ENCODE measurements at places on chromosomes 4 and X.

- DNase-seq, result no peak
These were observed 39.8 kb downstream of the VCX3B start for GRCh38 chrX:8504451-8504850.

DNA sequence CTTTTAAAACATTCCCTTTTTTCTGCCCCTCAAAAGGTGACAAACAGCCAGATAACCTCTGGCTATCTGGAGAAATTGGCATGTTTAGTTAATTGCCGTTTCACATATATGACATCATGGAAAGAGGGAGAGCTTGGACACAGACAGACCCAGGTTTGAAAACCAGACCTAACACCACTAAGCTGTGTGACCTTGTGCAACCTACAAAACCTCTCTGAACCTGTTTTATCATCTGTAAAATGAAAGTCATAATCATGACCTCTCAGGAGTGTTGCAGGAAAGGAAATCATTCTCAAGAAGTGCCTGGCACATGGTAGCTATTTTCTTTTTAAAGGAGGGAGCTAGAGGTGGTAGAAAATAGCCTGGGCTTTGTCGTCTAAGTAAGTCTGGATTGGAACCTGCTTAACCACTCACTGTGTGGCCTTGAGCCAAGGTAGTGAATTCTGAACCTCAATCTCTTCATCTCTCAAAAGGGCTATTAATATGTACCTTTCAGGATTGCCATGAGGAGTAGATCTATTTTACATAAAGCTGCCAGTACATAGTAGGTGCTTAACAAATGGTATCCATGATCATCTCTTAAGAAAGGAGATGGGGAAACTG is 363.5 kb downstream of the BCOR start:
- DNase-seq, result no peak

- no peak for DNase-seq
These were observed 25.2 kb downstream of the LAS1L start for GRCh38 chrX:65509400-65509799.

DNA sequence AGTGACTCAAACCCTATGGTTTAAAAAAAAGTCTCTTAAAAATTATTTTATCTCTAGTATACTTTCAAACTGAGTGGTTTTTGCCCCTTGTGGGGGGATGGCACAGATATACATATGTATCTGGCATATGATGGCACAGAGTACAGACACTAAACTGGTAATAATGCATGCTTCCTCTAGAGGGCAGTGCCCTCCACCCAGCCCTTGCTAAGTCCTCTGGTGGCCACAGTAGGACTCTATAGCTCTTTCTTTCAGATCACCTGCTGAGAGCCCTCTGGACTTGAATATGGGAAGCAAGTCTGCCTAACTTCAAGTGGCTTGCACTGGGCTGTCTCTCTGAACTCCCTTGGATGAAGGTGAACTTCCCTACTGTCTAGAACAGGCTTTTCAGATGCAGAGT is 66.3 kb downstream of the TSPAN7 start:
- DNase-seq, result no peak

GRCh38 chr4:108111781-108112180 is 57.0 kb downstream of the LEF1 start:
- no peak for DNase-seq

- DNase-seq, result no peak
These were observed 103.4 kb upstream of the PAK3 start for GRCh38 chrX:110992611-110993010.

GRCh38 chrX:40207626-40208025 is 109.9 kb upstream of the BCOR start:
- DNase-seq, result no peak

- no peak for DNase-seq
These were observed 74.7 kb upstream of the GPM6B start for GRCh38 chrX:13891377-13892140.

GRCh38 chrX:85115252-85115651 is 111.6 kb downstream of the APOOL start:
- no peak for DNase-seq

GRCh38 chrX:47264483-47265173 is 31.8 kb downstream of the USP11 start:
- no peak for DNase-seq

GRCh38 chr4:8552024-8552423 is 28.2 kb upstream of the GPR78 start:
- no peak for DNase-seq

- DNase-seq, result no peak
These were observed 670 bp downstream of the PAPSS1 start for GRCh38 chr4:107719207-107719921.

- DNase-seq, result no peak
These were observed 310.1 kb upstream of the SPOCK3 start for GRCh38 chr4:167544391-167544790.

DNA sequence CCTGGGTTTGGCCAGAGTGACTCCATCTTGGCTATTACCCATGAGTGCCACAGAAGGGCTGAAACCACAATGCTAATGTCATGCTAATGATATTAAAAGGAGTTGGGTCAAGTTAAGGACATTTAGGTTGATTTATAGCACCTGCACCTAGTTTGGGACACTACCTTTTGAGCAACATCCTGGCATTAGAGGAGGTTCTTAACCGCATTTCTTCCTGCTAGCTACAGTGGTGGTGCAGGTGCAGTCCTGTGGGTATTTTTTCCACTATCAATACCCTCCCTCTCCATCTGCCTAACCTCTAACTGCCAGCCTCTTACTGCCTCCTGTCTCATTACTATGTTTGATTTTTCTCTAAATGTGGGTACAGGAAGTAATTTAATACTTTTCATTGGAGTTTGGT is 1276.1 kb downstream of the FSTL5 start:
- DNase-seq, result no peak

DNA sequence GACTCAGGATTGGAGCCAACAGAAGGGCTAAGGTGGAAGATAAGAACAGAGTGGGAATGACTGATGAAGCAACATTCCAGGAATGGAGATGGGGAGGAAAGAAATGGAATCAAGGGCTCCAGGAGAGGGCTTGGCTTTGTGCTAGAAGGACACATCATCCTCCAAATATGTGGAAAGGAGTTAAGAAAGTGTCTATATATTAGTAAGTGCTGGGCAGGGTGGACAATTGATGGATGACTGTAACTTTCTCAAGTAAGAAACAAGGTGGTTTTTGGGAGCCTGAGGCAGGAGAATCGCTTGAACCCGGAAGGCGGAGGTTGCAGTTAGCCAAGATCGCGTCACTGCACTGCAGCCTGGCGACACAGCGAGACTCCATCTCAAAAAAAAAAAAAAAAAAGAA is 71.6 kb upstream of the NFKB1 start:
- DNase-seq, result no peak

DNA sequence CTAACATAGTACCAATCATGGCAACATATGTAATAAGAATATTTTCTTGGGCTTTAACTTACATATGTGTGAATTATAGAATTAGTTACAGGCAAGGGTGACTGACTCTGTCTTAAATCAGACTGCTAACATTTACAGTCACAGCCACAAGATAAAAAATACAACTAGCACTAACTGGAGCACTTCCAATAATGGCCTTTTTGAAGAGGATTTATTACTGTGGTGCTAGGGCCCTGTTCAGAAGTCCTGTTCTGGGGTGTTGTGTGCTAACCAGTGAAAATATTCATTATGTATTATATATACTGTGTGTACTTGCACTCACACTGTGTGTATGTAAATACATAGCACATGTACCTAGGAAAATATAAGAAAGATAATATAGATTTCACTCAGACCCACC is 1611.2 kb downstream of the PCDH18 start:
- DNase-seq, result no peak

DNA sequence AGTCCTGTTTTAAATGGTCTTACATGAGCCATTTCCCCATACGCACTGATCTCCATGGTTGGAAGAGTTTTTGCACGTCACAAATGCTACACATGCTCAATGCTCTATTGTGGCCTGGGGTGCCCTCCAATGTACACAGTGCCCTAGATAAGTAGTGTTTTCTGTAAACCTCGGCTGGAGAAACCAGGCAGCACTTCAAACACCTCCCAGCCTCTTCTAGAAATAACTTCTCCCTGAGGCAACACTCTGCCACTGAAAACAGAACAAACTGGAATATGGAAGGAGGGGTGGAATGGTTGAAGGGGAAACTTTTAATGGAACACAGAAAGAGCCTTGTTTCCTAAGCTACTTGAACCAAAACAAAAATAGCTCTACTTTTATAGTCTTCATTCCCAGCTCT is 123.9 kb upstream of the CBR4 start:
- no peak for DNase-seq

GRCh38 chr4:2395038-2395437 is 23.4 kb downstream of the ZFYVE28 start:
- no peak for DNase-seq

DNA sequence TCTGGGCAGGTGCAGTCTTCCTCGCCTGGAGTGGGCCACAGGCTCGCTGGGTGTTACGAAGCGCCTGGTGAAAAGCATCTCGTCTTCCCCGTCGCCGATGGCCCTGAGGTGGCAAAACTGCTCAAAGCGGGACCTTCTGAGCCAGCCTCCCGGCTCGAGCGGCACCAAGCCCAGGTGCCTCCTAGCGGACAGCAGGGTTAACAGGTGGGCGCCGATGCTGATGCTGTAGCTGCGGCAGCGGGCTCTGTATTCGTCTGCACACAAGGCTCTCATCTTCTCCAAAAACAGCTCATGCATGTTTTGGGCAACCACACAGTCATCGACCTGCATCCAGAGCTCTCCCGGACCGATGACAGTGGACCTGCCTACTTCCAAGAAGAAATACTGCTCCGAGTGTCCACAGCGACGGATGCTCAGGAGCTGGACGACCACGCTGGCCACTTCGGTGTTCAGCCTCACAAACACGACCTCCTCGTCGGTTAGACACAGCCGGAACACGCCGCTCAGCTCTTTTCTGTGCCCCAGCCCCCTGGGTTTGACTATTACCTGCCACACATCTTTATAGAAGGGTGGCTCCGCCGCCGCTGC is 1.2 kb downstream of the IRS4 start:
- DNase-seq, result no peak

- no peak for DNase-seq
These were observed 102.2 kb downstream of the SPCS3 start for GRCh38 chr4:176422001-176422400.

GRCh38 chr4:27149541-27150212 is 289.0 kb downstream of the STIM2 start:
- no peak for DNase-seq

GRCh38 chr4:122360754-122361153 is 18.1 kb upstream of the ADAD1 start:
- no peak for DNase-seq

GRCh38 chr4:7872264-7872771 is 67.3 kb downstream of the AFAP1 start:
- DNase-seq, result peak; percentile 95

DNA sequence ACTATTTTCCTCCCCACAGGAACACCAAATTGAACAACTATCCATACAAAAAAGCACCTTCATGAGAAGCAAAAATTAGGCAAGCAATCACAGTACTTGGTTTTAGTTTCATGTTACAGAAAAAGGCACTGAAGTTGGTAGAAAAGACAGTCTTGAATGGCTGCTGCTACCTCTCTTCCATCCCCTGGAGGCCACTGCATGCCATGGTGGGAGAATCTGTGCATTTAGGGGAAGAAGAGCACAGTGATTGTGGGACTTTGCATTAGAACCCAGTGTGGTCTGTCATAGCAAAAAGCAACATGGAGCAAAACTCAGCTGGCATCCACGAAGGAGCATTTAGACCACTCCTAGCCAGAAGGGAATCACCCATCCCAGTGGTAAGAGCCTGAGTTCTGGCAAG is 941.9 kb downstream of the PCDH18 start:
- no peak for DNase-seq

DNA sequence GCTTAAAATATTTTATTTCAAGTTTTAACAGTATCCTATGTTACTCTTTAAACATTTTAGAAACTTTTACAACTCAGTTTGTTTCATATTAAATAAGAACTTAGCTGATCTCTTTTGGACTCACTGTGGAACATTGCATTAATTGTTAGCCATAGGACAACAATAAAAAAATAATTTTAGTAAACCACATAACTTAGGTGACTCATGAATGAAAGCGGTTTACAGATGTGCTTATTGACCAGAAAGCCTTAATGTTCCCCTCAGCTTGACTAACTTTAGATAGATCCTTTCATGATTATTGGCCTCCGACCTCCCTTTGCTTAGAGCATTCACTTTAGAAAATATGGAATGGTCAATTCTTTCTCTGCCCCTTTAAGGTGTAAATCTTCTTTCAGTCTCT is 783.5 kb upstream of the MAGEB2 start:
- DNase-seq, result no peak

DNA sequence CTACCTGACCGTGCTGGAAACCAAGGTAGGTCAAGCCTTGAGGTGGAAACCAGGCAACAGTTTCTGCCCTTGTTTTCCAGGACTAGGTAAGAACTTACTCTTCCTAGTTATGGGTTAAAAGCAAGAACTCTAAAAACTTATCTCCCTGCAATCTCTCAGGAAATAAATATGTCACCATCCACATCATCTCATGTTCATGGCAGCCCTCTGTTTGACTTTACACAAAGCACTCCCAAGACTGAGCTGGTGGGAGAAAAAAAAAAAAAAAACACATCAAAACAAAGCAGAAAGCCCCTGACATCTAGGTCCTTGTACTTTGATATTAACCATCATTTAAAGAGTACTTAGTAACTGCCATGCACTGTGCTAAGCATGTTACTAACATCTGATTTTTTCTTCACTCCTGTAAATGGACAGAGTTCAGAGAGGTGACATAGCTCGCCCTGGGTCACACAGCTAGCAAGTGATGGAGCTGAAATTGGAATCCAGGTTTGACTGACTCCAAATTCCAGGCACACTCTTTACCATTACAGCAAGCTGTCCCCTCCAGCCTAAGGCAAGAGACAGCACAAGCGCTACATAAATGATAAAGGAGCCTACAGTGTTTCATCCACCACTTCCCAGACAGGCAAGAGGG is 102.8 kb upstream of the NOCT start:
- no peak for DNase-seq

GRCh38 chr4:89493367-89493766 is 185.8 kb upstream of the GPRIN3 start:
- no peak for DNase-seq

DNA sequence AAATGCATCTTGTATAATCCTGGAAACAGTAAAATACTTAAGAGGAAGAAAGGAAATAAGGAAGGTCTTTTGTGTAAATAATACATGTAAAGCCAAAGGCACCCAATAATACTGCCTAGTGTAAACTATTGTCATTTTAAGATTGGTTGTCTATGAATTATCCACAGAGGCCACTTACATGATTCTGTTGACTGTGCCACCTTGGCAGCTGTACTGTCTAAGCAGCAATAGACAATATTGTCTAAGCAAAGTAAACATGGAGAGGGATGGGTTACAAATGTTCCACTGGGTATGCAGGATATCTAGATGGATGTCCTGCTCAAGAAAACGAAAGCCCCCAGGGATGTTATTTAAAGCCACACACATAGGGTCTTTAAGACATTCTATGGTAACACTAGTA is 19.4 kb downstream of the BEND4 start:
- no peak for DNase-seq
